ENCODE measurements at places on chromosomes 2 and 18.

- DNase-seq = no peak
Measured at GRCh38 chr2:108604196-108604595, 69.9 kb downstream of the LIMS1 start.

GRCh38 chr2:132623096-132623839, 46.7 kb downstream of the LYPD1 start:
- peak; percentile 76 for DNase-seq

- no peak for DNase-seq
Measured at GRCh38 chr2:127066942-127067341, 40.0 kb downstream of the BIN1 start.

DNA sequence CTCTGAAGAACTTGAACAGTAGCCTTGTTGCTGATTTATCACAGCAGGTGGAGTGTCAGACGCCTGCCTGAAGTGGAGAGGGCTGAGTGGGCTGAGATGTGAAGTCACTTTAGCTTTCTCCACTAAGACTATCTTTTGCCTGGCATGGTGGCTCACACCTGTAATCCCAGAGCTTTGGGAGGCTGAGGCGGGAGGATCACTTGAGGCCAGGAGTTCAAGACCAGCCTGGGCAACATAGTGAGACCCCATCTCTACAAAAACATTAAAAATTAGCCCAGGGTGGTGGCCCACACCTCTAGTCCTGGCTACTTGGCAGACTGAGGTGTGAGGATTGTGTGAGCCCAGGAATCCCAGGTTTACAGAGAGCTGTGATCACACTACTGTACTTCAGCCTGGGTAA, 60.6 kb upstream of the TTC39C start:
- DNase-seq = no peak

- DNase-seq = peak; percentile 18
Measured at GRCh38 chr2:224778474-224778877, 62.3 kb upstream of the CCDC195 start.

- no peak for DNase-seq
Measured at GRCh38 chr2:37934591-37935513, 9.8 kb downstream of the RMDN2 start.

DNA sequence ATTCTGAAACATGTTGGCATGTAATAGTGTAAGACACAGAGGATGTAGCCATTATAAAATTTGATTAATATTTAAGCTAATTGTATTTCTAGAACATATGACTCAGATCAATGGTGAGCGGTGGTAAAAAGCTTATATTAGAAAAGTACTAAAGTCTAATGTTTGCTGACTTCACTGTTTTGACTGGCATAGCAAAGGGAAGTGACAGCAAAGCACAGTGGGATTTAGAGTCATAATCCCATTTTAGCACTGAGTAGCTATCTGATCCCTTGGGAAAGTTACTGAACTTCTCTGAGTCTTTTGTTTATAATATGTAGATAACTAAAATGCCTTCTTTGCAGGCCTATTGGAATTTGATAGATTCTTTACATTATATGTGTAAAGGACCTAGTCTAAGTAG, 60.4 kb downstream of the KIAA1328 start:
- DNase-seq = no peak

GRCh38 chr2:109468893-109469292, 144.9 kb downstream of the SEPTIN10 start:
- no peak for DNase-seq

GRCh38 chr18:59094569-59094968, 45.1 kb upstream of the SEC11C start:
- no peak for DNase-seq

- no peak for DNase-seq
Measured at GRCh38 chr2:230723363-230723762, 10.7 kb downstream of the CAB39 start.

GRCh38 chr2:191839918-191840804, 6.7 kb downstream of the CAVIN2 start:
- no peak for DNase-seq

DNA sequence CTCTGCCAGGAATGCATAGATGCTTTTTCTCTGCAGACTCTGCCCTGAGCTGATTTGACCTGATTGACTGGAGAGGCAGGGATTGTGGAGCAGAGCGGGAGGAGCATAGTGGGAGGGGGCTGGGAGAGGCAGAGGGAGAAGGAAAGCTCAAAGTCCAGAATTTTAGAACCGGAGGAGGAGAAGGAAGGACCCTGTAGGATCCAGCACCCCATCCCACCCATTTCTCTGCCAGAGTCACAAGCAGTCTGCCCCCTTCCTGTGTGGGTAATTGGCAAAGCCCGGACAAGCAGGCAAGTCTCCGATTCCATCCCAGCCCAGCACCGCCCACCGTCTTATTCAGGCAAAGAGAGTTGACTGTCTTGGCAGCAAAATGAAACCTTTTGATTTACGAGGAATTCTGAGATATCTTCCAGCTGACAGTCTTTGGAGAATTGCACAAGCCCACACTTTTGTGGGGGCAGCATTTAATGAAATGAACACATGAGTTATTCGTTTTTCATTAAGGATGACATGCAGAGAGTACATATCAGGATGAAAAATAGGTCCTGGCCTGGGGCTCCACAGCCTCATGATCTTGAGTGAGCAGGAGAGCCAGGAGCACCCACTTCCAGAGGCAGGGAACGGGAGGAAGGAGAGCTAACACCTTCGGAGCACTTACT, 103.1 kb downstream of the MCFD2 start:
- DNase-seq = peak; percentile 99

GRCh38 chr2:174135981-174136380, 112.4 kb downstream of the OLA1 start:
- no peak for DNase-seq

GRCh38 chr2:30492619-30493018, 45.6 kb downstream of the LCLAT1 start:
- DNase-seq = no peak

DNA sequence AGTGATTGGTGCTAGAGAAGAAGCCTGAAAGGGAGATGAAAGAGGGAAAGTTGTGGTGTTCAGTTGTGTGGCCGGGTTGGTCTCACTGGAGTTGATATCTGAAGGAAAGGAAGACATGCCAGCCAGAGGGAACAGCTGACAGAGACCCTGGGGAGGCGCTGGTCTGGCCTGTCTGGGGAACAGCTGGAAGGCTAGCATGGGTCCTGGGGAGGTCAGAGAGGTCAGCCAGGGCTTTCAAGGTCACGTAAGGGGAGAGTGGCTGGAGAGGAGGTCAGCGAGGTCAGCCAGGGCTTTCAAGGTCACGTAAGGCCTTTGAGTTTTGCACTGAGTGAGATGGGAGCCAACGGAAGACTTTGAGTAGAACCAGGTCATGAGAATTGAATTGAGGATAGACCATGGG, 11.0 kb downstream of the DYSF start:
- DNase-seq = no peak

- DNase-seq = no peak
Measured at GRCh38 chr2:232931636-232932035, 61.6 kb downstream of the SNORC start.

- peak; percentile 40 for DNase-seq
Measured at GRCh38 chr2:135257383-135258090, 205.4 kb downstream of the RAB3GAP1 start.

DNA sequence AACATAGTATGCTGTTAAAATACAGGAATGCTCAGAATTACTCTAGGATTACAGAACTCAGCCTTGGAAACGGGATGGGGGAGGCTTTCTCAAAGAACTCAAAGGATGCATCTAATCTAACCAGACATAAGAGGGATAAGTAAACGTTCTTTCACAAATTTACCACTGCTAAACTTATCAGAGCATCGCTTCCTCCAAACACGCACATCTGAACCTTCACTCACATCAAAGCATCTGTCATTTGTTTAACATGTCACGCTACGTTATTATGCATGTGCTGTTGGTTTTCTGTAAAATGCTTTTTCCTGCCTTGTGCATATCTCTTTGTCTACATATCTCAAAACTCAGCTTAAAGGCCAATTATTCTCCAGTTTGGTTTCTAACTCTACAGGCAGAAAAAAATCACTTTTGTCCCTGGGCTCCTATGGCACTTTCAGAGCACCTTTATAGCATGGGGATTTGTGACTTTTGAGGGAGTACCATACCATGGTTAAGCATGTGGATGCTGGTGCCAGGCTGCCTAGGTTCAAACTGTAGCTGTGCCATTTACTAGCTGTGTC, 106.7 kb upstream of the FSHR start:
- no peak for DNase-seq

DNA sequence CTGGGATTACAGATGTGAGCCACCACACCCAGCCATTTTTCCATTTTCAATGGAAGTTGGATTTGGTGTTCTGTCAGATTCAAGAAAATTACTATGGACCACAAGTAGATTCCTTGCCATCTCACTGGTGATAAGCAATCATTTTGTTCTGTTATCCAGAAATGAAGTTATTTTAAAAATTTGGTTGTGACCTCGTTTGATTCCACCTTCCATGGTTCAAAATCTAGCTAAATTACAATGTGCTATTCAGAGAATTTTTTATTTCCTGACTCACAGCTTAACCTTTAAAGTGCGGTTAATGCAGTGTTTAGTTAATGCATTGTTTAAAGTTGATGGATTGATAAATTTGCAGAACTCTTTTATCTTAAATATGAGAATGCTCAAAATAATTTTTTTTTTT, 243.2 kb upstream of the BOD1L2 start:
- no peak for DNase-seq

DNA sequence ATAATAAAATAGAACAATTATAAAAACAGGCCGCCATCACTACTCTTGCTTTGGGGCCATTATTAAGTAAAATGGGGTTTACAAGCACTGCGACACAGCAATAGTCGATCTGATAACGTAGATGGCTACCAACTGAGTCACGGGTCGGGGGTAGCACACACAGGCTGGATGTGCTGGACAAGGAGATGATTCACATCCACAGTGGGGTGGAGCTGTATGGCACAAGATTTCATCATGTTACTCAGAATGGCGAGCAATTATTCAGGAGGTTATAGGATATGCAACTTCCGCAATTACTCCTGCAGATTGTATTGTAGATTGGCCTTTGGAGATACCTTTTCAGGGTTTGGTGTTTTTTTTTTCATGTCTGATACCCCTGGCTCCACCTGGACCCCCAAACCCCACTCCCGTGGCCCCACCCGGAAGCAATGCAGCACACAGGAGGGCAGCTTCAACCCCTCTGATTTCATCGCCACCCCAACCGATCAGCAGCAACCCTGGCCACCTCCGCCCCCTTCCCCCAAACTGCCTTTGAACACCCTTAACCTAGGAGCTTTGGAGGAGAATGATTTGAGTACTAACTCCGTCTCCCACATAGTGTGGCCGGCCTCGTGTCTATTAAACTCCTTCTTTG, 21.4 kb upstream of the MLPH start:
- DNase-seq = peak; percentile 95

DNA sequence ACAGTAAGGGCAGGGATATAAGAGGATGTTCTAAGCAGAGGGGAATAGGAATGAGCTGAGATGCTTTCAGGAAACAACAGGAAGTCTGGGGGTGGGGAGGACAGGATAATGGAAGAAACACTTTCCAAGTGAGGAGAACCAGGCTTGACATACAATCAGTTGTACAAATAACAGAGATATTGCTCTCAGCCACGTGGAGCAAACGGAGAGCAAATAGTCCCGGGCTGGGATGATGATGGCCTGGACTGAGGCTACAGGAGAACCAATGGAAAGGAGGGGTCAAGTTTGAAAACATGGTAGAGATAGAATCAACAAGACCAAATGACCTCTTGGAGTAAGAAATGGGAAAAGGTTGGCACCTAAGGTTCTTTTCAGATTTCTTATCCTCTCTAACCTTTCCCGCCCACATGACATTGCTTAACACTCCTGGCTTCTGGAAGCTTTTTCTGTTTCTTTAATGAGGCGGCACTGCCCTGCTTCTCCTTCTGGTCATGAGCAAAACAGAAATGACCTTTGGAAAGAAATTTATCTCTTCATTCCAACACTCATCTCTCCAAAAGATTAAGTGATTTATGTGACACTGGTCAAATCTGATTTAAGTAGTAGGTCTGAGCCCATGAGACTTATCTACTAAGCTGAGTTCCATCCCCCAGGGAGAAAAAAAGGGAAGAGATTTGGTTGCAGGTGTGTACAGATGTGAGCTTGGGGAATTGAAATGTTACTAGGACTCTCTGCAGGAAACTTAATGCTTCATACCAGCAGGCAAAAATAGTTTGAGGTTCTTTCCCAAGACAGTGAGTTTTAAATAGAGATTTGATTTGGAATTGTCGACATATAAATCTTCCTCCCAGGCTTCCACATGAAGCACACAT, 442.9 kb upstream of the HNRNPA3 start:
- no peak for DNase-seq

DNA sequence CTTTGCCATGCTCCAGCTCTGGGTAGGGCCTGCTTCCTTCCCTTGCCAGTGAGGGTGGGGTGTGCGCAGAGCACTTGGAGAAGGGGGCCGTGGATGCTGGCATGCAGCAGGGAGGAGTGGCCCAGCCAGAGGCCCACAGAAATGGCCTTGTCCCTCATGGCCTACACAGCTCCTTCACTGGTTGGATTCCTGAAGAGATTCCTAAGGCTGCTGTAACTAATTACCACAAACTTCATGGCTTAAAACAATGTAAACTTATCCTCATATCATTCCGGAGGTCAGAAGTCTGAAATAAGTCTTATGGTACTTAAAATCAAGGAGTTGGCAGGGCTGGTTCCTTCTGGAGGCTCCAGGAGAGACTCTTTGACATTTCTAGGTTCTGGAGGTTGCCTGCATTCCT, 195.2 kb downstream of the GLI2 start:
- no peak for DNase-seq

- no peak for DNase-seq
Measured at GRCh38 chr2:216862628-216863398, 2.9 kb upstream of the TNP1 start.

- no peak for DNase-seq
Measured at GRCh38 chr2:184030989-184031388, 567.3 kb upstream of the ZNF804A start.
